Smooth muscle cell of the umbilical artery (primary cell): ENCODE measurements at places on chromosomes 2 and 18. TPM values are rescaled to one million over a fixed set of nuclear protein-coding genes. Genes with fewer than 3 reads are reported as not detected.

LYPD1 gene
- 29.3 and 39.2 TPM in 2 replicates for total RNA-seq

CCDC74A gene
- 8.3 and 11.1 TPM in 2 replicates for total RNA-seq

ALPG gene
- total RNA-seq: not detected in 2 replicates

CAPN13 gene
- total RNA-seq: not detected in 2 replicates

IL36G gene
- not detected in 2 replicates for total RNA-seq

POTEI gene
- total RNA-seq: not detected in 2 replicates

TUBB8B gene
- total RNA-seq: not detected in 2 replicates

CCDC148 gene
- 0.59 and 1.2 TPM in 2 replicates for total RNA-seq

CD207 gene
- not detected in 2 replicates for total RNA-seq

LYG2 gene
- not detected in 2 replicates for total RNA-seq

ERBB4 gene
- 0.42 and 0.59 TPM in 2 replicates for total RNA-seq

CLEC4F gene
- not detected in 2 replicates for total RNA-seq

GLI2 gene
- total RNA-seq: 14.9 and 19.0 TPM in 2 replicates

BOLL gene
- total RNA-seq: not detected in 2 replicates

PTPRM gene
- total RNA-seq: 46.0 and 50.6 TPM in 2 replicates
